ENCODE measurements at places on chromosomes 7 and 10.

DNA sequence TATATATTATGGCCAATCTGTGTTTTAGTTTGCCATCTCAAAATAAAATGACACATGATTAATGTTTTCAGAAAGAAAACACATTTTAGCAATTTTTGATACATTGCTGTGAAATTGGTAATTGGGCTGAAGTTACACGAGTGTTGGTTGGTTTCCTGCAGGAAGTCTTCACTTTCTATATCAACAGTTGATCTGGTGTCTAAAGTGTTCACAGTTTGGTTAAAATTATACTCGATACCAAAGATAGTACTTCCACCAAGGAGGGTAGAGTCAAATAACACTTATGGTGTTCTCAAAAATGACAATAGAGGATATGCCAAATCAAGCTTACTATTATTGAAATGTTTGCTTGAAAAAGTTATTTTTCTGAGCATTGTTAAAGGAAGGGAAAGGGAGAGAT is 120.3 kb upstream of the GLCCI1 start:
- H3K27me3 ChIP-seq, result no peaks in the 10 kb centered on the region
- H3K4me1 ChIP-seq, result peaks cover 13% of the 10 kb centered on the region
- DNase-seq, result no peak
- H3K36me3 ChIP-seq, result peaks cover 5% of the 10 kb centered on the region

- DNase-seq, result no peak
- H3K27ac ChIP-seq, result no peak overlapping the region
- H3K27me3 ChIP-seq, result peaks cover 11% of the 10 kb centered on the region
- H3K36me3 ChIP-seq, result no peaks in the 10 kb centered on the region
Measured at GRCh38 chr10:118106426-118106825, 59.7 kb upstream of the RAB11FIP2 start.

GRCh38 chr7:27684491-27684890 is 21.8 kb upstream of the HIBADH start:
- H3K4me1 ChIP-seq, result no peaks in the 10 kb centered on the region
- DNase-seq, result no peak
- H3K36me3 ChIP-seq, result peaks cover 3% of the 10 kb centered on the region

DNA sequence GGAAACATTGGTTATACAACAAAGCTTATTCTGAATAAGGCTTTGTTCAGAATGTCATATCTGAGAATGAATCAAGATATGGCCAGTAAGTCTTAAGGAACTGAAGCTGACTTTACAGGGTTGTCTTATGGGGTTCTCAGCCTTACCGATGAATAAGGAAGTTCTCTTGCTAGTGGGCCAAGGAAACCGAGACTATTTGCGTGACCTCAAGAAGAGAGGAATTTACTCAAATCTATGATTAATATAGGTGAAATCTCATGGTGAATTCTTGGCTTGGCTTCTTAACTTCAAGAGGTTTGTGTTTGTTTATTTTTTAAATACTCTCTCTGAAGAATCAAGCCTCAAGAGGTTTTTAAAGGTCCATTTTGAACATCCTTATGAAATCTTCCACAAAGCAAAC is 4.7 kb upstream of the MRLN start:
- H3K36me3 ChIP-seq, result peaks cover 9% of the 10 kb centered on the region
- no peak overlapping the region for H3K27ac ChIP-seq
- no peak overlapping the region for H3K4me3 ChIP-seq
- H3K4me1 ChIP-seq, result no peaks in the 10 kb centered on the region
- H3K27me3 ChIP-seq, result no peaks in the 10 kb centered on the region
- DNase-seq, result no peak

DNA sequence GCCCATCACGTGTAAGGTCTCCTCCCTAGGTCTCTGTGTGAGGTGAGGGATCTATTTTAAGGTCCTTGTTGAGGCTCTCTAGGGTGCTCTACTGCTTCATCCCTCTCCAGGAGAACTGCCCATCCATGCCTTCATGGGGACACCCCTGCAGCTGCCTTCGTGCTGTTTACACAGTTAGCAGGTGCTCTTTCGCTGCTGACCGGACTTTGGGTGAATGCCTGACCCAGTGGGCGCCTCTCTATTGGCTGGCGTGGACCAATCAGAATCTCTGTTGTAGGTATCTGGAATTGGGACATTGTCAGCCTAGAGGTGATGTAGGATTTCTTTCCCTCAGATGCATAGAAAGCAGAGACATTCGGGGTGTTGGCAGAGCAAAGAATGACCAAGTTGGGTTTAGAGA is 38.7 kb upstream of the HMX3 start:
- no peaks in the 10 kb centered on the region for H3K4me1 ChIP-seq
- DNase-seq, result no peak
- H3K27me3 ChIP-seq, result peaks cover 18% of the 10 kb centered on the region
- H3K36me3 ChIP-seq, result no peaks in the 10 kb centered on the region
- no peak overlapping the region for H3K27ac ChIP-seq
- H3K4me3 ChIP-seq, result no peak overlapping the region

- no peaks in the 10 kb centered on the region for H3K36me3 ChIP-seq
- no peaks in the 10 kb centered on the region for H3K27me3 ChIP-seq
- H3K27ac ChIP-seq, result no peak overlapping the region
- H3K4me3 ChIP-seq, result no peak overlapping the region
- H3K4me1 ChIP-seq, result no peaks in the 10 kb centered on the region
- DNase-seq, result no peak
Measured at GRCh38 chr10:111545861-111546605, 469.2 kb downstream of the ADRA2A start.

DNA sequence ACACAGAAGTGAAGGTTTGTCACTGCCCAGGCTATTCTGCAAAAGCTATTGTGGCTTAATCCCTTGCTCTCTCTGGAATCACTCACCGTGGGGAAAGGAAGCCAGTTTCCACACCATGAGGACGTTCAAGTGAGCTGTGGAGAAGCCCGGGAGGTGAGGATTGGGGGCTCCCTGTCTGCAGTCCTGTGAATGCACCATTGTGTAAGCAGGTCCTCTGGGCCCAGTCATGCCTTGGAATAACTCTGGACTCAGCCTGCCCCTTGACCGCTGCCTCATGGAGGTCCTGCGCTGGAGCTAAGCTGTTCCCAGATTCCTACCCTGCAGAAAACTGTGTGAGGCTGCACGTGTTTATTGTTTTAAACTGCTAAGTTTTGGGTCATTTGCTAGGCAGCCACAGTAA is 33.5 kb downstream of the LYZL2 start:
- no peak for DNase-seq
- no peaks in the 10 kb centered on the region for H3K36me3 ChIP-seq
- H3K27ac ChIP-seq, result no peak overlapping the region
- H3K4me3 ChIP-seq, result no peak overlapping the region

GRCh38 chr7:57399972-57400371 is 50.0 kb upstream of the ZNF716 start:
- H3K27me3 ChIP-seq, result no peaks in the 10 kb centered on the region
- no peak overlapping the region for H3K27ac ChIP-seq
- no peak for DNase-seq

DNA sequence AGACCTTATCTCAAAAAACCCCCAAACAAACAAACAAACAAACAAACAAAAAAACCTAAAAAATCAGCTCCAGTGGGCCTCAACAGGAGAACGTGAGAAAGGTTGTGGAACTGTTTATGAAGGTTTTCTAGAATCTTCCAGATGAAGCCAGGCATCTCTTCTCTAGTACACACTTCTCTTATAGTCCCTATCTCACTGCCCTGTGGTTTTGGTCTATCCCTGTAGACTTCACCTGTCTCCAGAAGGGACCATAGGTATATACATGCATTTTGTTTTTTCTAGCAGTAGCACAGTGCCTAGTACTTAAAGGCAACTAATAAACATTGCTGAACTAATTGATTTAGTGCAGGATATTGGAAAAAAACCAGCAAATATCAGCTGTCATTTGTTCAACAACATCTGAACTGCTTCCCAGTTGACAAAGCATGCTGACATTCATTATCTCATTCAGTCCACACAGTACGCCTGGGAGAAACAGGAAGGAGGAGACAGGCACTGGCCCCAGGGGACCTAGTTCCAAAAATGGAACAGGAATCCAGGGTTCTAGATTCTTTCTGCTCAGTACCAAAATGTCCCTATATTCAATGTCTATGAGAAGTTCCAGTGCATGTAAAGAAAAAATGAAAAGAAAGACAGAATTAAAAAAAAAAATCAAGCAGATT is 59.8 kb downstream of the C10orf67 start:
- H3K4me1 ChIP-seq, result no peaks in the 10 kb centered on the region
- peaks cover 20% of the 10 kb centered on the region for H3K27me3 ChIP-seq
- no peak overlapping the region for H3K27ac ChIP-seq
- no peak overlapping the region for H3K4me3 ChIP-seq

DNA sequence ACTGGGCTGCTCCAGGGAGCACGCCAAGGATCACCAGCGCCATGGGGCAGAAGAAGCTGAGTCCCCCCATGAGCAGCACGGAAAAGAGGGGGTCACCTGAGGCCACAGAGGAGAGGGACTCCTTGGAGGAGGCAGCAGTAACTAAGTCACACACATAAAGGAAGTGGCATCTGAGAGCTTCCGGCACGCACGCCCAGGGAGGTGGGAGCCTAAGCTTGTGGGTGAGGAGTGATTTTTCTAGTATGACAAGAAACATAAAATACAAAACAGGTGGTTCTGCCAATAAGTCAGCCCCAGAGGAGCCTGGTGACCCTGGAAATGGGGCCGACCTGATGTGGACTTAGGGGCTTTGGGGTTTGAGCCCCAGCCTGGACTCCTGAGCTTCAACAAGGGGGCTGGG is 60.8 kb downstream of the CARD11 start:
- H3K27me3 ChIP-seq, result no peaks in the 10 kb centered on the region
- peaks cover 10% of the 10 kb centered on the region for H3K36me3 ChIP-seq
- peaks cover 94% of the 10 kb centered on the region for H3K4me1 ChIP-seq
- DNase-seq, result peak; percentile 78

GRCh38 chr10:132809232-132810140 is 23.5 kb upstream of the NKX6-2 start:
- H3K4me1 ChIP-seq, result no peaks in the 10 kb centered on the region
- no peak overlapping the region for H3K27ac ChIP-seq
- H3K4me3 ChIP-seq, result no peak overlapping the region
- no peaks in the 10 kb centered on the region for H3K36me3 ChIP-seq
- DNase-seq, result no peak
- H3K27me3 ChIP-seq, result no peaks in the 10 kb centered on the region

DNA sequence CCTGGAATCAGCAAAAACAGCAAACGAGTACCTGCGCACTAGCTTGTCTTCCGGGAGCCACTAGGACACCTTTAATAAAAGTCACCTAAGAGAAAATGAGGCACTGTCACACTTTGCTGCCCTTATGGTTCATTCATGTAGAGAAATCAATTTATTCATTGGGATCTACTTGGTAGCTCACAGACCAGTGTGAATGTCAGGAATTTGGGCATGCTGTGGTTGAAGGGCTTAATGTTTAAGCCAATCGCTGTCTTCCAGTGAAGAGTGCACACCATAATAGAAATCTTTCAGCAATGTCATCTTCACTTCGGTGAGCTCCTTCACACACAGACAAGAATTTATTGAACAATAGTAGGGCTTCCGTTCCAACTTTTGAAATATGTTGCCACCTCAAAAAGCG is 65.1 kb downstream of the MARCHF5 start:
- no peak overlapping the region for H3K27ac ChIP-seq
- no peaks in the 10 kb centered on the region for H3K27me3 ChIP-seq
- no peak overlapping the region for H3K4me3 ChIP-seq
- DNase-seq, result no peak
- no peaks in the 10 kb centered on the region for H3K4me1 ChIP-seq
- peaks cover 8% of the 10 kb centered on the region for H3K36me3 ChIP-seq

GRCh38 chr10:12321641-12322040 is 27.7 kb upstream of the CAMK1D start:
- no peak for DNase-seq
- H3K36me3 ChIP-seq, result no peaks in the 10 kb centered on the region
- H3K4me3 ChIP-seq, result no peak overlapping the region

DNA sequence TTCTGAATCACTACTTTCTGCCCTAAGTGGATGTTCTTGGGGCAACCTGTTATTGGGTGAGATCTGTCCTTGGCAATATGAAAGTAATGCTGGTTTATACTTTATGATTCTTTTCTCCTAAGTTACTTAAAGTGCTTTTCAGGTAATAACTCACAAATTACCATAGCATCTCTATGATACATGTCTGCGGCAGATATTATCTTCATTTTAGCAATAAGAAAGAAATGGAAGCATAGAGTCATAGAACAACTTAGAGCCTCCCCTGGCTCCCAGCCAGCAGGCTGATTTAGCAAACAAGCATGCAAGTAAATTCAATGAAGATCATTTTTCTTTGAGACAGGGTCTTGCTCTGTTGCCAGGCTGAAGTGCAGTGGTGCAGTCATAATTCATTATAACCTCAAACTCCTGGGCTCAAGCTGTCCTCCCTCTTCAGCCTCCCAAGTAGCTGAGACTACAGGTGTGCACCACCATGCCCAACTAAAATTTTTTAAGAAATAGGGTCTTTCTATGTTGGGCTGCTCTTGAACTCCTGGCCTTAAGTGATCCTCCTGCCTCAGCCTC is 38.1 kb upstream of the GRM8 start:
- H3K4me3 ChIP-seq, result no peak overlapping the region
- H3K27ac ChIP-seq, result no peak overlapping the region
- H3K36me3 ChIP-seq, result no peaks in the 10 kb centered on the region
- peaks cover 12% of the 10 kb centered on the region for H3K27me3 ChIP-seq
- no peaks in the 10 kb centered on the region for H3K4me1 ChIP-seq

DNA sequence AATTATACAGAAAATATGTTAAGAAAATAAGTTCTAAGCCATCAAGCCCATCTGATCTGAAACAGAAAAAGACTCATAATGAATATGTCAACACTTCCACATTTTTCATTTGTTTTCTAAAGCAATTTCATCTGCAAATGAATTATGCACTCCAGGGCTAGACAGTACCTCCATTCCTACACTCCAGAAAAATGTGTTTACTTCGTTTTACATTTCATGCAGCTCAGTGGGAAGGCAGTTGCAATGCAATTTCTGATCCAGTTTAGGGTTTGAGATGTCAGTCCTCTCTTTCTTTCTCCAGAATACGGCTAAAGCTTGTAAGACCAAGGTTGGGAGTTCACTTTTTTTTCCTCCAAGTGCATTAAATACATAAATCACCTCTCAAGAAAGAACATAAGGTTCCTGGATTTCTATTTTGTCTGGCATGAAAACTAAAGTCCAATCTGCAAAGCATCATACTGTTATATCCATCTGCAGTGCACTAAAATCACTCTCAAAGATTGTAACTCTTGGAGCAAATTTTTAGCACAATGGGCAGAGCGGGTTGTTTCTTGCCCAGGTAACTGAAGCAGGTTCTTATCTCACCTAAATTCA is 348.8 kb upstream of the C7orf33 start:
- peaks cover 5% of the 10 kb centered on the region for H3K4me1 ChIP-seq
- peaks cover 21% of the 10 kb centered on the region for H3K27me3 ChIP-seq
- no peaks in the 10 kb centered on the region for H3K36me3 ChIP-seq
- no peak overlapping the region for H3K4me3 ChIP-seq
- no peak for DNase-seq

All from naive thymus-derived CD8-positive, alpha-beta T cell (primary cell).